M059J (cell line): ENCODE measurements at places on chromosomes 3 and 15. TPM values are rescaled to one million over a fixed set of nuclear protein-coding genes. Genes with fewer than 3 reads are reported as not detected.

CCDC9B gene
- 9.4 and 14.1 TPM in 2 replicates for total RNA-seq

ARGFX gene
- total RNA-seq, result not detected in 2 replicates

HTR3E gene
- total RNA-seq, result not detected in 2 replicates

RBPMS2 gene
- 0.91 TPM in 1 of 2 replicates, not detected in the other for total RNA-seq

GOLGA6L10 gene
- 0.07 and 0.25 TPM in 2 replicates for total RNA-seq

SNX33 gene
- 8.2 and 10.6 TPM in 2 replicates for total RNA-seq

ZNF717 gene
- 1.3 and 2.9 TPM in 2 replicates for total RNA-seq

SPINT1 gene
- total RNA-seq, result 8.3 and 15.5 TPM in 2 replicates

MEIS2 gene
- total RNA-seq, result 27.7 and 32.9 TPM in 2 replicates

CYP1A2 gene
- not detected in 2 replicates for total RNA-seq

PPARG gene
- total RNA-seq, result 1.6 and 7.0 TPM in 2 replicates

SV2B gene
- total RNA-seq, result not detected in 2 replicates

GPR149 gene
- not detected in 2 replicates for total RNA-seq
